Activated CD4-positive, alpha-beta T cell treated with anti-CD3 and anti-CD28 coated beads, Interleukin-2, amount 10 ng/mL, durations not matched to agents 7 days and 5 days (primary cell): ENCODE measurements at places on chromosomes 3 and 15.

GRCh38 chr15:44009038-44009437 is 182.2 kb downstream of the WDR76 start:
- DNase-seq = no peak

DNA sequence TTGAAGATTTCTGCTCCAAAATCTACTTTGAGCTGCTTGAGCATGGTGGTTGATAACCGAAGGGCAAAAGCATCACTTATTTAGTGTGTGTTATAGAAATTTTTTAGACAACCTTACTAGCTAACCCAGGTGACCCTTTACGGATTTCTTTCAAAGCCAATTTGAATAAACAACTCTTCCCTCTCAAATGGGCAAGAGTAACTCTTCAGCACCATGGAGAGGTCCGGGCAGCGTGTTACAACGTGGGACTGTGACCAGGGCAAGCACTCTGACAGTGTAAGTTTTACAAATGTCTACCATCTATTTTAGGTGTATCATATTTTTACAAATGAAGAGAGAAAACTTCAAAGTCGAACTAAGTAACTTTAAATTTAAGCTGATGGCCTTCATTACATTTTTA is 471.8 kb downstream of the MFSD1 start:
- peak; percentile 41 for DNase-seq

- no peak for DNase-seq
Observed at GRCh38 chr15:91872356-91873137, 19.0 kb downstream of the SLCO3A1 start.

GRCh38 chr3:72004749-72005292 is 219.9 kb upstream of the PROK2 start:
- no peak for DNase-seq

- no peak for DNase-seq
Observed at GRCh38 chr3:101825904-101826445, 23.3 kb upstream of the NFKBIZ start.

- no peak for DNase-seq
Observed at GRCh38 chr15:68846851-68847439, 26.2 kb upstream of the ANP32A start.

DNA sequence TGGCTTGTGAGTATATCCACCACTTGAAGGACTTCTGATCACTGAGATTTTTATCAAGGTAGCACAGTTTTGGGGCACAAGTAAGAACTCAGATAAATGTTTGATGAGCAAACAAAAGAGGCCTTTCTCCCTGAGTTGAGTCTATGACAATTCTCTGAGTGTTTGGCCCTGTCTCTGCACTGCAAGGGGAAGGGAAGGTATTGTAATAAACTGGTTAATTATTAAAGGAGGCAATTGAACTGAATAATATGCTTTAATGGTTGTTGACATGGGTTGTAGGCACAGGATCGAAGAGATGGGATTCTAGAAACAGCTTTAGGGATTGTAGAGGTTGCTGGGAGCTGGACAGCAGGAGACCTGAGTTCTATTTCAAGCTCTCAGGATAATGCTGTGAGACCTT is 95.0 kb upstream of the MRPL3 start:
- no peak for DNase-seq

DNA sequence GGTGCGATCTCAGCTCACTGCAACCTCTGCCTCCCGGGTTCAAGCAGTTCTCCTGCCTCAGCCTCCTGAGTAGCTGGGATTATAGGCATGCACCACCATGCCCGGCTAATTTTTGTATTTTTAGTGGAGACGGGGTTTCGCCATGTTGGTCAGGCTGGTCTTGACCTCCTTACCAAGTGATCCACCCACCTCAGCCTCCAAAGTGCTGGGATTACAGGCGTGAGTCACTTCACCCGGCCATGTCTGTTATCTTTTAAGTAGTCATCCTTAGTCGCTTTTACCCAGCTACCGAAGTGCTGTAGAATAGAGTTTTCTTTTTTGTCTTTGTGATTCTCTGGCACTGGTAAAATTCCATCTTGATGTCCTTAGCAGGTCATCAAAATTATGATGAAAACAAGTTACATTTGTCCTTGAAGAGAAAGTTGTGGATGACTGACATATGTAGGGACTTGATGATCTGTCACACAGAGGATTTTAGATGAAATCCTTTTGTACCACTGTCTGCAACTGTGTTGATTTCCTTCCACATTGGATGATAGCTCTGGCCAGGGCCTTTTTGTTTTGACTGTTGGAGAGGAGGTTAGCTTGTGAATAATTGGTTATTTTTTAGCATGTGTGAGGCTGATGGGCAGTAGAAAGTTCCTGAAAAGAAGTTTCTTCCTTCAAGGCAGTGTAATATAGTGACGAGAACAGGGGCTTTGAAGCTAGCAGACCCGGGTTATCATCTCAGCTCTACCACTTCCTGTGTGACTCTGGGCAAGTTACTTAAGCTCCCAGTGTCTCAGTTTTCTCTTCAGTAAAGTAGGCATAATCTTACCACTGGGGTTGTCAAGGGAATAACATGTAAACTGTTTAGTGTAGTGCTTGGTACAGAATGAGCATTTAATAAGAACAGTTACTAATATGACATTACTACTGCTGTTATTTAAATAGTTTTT is 18.8 kb downstream of the ATG7 start:
- peak; percentile 56 for DNase-seq

DNA sequence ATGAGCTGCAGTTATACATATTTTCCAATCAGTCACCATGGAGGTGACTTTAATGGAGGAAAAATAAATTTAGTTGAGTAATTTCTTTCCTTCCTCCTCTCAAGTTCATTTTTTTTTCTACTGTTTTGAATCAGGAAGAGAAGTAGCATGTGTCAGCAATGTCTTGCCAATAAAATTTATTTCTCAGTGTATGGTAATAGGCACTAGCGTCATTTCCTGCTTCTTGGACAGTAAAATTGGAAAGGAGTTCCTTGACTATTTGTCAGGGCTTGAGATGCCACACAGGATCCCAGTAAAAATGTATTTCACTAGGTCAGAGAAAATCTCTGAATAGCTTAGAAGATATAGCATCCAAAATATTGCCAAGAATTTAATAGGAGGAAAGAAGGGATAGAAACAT is 605.9 kb downstream of the ROBO1 start:
- no peak for DNase-seq

- no peak for DNase-seq
Observed at GRCh38 chr3:108060331-108060730, 30.5 kb downstream of the CD47 start.

- DNase-seq = no peak
Observed at GRCh38 chr3:52029053-52029452, 27.3 kb downstream of the DUSP7 start.

DNA sequence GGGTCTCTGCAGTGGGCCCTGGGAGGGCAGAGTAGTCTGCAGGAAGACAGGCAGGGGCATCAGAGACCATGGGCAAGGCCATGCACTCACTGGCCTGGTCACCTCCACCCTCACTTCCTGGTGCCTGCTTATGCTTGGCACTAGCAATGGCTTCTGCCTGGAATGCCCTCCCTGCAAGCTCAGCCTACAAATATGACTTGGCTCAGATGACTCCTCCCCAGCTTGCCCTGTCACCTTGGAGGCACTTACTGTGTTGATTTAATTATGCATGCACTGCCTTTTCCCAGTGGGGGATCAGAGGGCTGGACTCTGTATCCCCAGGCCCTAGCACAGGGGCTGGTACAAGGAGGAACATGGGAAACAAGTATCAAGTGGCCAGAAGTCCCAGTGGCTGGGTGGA is 7.8 kb downstream of the C3orf18 start:
- DNase-seq = no peak

GRCh38 chr15:37099319-37100108 is 835 bp downstream of the MEIS2 start:
- DNase-seq = no peak

GRCh38 chr3:126147932-126148683 is 32.3 kb downstream of the ALDH1L1 start:
- DNase-seq = peak; percentile 4

- DNase-seq = no peak
Observed at GRCh38 chr3:160665784-160666526, 11.0 kb upstream of the ARL14 start.

GRCh38 chr3:160486459-160486869 is 36.9 kb upstream of the TRIM59 start:
- DNase-seq = peak; percentile 37

GRCh38 chr3:13012221-13012691 is 61.0 kb downstream of the IQSEC1 start:
- peak; percentile 40 for DNase-seq

GRCh38 chr3:110865934-110866333 is 205.7 kb upstream of the NECTIN3 start:
- no peak for DNase-seq

DNA sequence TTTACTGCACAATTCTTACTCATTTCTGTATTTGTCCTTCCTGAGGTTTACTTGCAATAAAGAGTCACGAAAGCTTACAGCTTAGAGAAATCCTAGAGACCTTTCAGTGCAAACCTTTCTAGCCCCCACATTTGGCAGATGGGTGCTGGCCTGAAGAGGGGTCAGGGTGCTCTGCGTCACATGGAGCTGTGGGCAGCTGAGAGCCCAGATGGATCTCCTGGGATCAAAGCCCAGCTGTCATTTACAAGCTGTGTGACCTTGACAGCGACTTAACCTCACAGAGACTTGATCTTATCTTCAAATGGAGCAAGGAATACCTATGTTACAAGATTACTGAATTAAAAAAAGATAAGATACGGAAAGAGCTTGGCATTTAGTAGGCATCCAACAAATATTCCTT is 24.0 kb upstream of the RAF1 start:
- DNase-seq = no peak

DNA sequence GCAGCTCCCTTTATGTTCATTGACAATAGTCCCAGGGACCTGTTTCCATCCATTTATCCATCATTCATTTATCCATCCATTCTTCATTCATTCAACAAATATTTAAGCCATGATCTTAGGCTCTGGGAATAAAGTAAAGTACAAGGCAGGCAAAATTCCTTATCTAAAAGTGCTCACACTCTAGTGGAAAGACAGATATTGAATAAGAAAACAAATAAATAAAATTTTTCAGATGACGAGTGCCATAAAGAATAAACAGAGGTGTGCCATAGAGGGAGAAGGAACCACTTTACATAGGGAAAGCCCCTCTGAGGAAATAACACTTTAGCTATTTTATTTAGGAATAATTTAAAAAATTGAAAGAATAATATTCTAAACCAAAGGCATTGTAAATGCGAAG is 76.2 kb downstream of the COL8A1 start:
- DNase-seq = no peak

DNA sequence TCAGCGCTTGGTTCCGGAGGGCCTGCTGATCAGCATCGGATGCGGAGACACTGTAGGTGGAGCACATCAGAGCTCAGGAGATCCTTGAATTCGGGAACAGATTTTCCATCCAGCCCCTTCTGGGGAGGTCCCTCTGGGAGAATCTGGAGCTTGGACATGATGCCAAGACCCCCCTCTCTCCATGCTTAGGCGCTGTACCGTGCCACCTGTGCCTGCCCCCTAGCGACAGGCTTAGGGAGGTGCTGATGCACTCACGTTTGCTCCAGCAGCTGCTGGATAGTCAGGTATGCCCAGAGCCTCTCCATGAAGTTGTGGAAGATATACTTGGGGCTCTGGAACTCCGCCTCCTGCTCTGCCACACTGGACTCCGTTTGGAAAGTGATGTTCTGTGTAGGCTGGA is 9.7 kb downstream of the ITIH4 start:
- DNase-seq = peak; percentile 34

GRCh38 chr15:25693321-25694238 is 169.5 kb downstream of the ATP10A start:
- DNase-seq = peak; percentile 41

- no peak for DNase-seq
Observed at GRCh38 chr3:41064070-41064469, 135.2 kb upstream of the CTNNB1 start.

DNA sequence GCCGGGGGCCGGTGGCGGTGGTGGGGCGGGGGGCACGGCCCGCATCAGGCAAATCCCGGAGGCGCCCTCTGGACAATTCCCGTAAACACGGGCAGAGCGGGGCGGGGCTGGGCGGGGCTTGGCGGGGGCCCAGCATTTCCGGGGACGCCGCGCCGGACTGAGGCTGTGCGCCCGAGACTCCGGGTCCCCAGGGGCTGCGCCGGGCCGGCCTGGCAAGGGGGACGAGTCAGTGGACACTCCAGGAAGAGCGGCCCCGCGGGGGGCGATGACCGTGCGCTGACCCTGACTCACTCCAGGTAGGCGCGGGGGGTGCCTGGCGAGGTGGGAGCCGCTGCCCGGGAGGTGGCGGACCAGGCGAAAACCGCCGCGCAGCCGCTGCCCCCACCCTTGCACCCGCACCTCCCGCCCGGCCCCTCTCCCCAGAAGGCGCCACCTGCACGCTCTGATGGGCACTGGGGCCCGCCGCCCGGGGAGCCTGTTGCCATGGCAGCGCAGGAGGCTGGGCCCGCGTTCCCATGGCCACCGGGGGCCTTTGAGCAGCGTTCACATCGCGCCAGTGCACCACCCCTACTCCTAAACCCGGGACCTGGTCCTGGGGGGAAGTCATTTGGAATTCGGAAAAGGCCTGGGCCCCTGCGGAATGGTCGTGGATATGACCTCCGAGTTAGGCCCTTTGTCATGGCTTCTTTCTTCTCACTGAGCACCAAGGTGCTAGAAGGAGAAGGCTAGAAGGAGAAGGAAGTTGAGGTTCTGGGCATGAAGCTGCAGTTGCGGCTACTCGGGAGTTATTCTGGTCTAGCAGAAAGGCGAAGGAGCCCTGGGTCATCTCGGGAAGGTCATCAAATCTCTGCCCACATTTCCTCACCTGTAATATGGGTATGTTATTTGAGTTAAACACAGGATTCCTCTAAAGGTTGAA is 16.1 kb upstream of the SEMA4B start:
- DNase-seq = peak; percentile 72

- DNase-seq = no peak
Observed at GRCh38 chr15:85821545-85821944, 26.8 kb upstream of the KLHL25 start.

DNA sequence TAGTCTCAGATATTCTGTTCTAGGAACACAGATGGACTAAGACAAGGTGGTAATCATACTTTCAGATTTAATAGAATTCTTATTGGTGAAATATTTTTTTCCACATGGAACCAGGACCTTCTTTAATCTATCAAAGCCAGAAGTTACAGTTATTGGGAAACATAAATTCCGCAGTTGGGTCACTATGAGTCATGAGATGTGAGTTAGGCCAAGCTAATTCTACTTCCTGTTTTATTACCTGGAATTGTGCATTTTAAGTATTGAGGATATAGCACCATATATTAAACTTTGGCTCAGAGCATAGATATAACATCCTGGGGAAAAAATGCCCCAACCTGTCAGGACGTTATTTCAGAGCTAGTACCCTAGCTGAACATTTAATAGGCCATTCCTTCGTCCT is 96.4 kb upstream of the P3H2 start:
- DNase-seq = no peak

GRCh38 chr3:146504498-146505197 is 35.3 kb upstream of the PLSCR2 start:
- DNase-seq = no peak
